ENCODE measurements at places on chromosomes 13 and 19.
A peak's percentile ranks its signal among the peaks of the same experiment; 100 is the strongest.

- no peak for DNase-seq
These were observed 24.5 kb upstream of the CXCL17 start for GRCh38 chr19:42467183-42467760.

DNA sequence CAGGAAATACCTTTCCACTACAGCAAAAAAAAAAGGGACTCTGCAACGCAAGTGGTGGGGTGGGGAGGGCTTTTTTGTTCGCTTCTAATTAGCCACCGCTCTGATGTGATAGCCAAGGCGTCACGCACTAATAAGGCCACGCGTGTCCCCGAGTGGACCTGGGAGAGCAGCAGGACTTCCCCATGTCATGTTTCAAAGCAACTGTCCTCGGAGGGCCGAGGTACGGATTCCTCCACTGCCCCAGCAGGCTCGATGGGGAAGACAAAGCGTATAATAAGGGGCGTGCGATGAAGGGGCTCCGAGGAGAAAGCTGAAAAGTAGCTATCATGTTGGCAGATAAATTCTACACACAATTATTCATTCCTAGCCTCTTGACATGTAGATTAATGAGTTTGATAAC, 179.7 kb upstream of the ZNF507 start:
- no peak for DNase-seq

- no peak for DNase-seq
These were observed 31.2 kb downstream of the ZNF536 start for GRCh38 chr19:30403203-30403985.

DNA sequence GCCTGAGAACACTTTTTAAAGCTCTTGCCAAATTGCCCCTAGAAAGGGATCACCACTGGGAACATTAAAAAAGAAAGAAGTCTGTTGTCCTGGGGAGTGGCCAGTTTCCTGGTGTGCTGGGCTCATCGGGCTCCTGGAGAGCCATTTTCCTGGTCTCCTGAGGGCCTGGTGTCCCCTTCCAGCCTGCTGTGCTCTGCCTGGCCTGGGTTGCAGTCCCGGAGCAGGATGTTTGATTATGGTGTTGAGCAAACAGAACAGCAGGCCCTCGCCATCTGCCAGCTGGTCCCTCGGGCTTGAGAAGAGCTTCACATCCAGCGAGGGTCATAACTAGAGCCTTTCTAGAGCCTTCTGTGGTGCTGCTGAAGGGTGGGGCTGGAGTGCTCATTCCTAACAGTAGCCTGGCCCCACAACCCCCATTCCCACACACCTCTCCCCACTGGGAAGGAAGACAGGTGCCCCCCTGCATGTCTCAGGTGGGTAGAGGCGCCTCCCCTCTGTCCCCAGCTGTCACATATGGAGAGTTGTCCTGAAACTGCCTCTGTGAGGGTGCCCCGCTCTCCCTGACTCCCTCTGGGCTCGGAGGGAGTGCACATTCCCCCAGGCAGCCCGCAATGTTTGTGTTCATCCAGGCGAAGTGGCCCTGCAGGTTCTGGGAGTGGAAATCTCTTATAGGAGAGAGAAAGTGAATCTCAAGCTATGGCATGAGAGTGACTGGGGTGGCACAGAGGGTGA, 151.1 kb downstream of the SIPA1L3 start:
- DNase-seq = no peak

DNA sequence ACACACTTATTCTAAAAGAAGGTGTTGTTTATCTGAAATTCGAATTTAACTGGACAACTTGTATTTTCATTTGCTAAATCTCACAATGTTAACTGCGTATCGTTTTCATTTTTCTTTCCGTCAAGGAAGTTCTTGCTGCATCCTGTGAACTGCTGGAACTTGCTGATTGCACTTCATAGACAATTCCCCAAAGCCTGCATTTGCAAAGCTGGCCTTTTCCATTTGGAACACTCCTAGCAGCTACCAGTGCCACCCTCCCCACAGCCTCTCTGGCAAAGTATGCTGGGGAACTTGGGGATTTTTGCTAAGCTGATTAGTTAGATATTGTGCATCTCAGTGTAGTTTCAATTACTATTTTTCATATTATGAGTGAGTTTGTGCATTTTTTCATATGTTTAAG, 20.4 kb upstream of the ARGLU1 start:
- no peak for DNase-seq

- DNase-seq = peak; percentile 31
These were observed 131.3 kb downstream of the STK24 start for GRCh38 chr13:98445340-98446233.

- no peak for DNase-seq
These were observed 657 bp downstream of the ZNF550 start for GRCh38 chr19:57559008-57559403.

GRCh38 chr19:39277598-39277997, 9.4 kb downstream of the IFNL2 start:
- no peak for DNase-seq

GRCh38 chr19:19446655-19447437, 41.4 kb downstream of the GATAD2A start:
- DNase-seq = no peak

DNA sequence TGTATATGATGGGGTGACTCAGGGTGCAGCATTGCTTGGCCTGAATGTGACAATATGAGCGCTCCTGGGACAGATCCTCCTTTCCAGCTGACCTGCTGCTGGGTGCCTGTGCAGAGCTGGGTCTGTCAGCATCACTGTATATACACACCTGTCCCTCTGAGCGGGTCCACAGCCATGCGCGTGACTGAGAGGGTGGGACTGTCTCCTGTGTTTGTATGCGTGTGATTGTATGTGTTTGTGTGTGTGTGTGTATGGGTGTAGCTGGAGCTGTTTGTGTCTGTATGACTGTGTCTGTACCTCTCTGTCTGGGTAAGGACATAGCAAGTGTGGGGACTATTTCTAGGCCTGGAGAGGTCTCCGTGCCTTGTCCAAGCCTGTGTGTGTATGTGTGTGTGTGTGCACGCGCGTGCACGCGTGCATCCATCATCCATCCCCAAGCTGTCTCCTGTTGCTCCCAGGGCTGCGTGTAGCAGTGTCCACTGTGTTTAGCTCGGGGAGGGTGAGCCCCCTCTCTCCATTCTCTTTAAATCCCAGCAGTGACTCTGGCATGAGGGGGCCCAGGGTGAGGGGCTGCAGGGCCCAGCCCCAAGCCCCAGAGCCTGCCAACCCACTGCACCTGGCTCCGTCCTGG, 8.3 kb downstream of the IGLON5 start:
- DNase-seq = no peak
